ENCODE measurements at places on chromosomes 7 and 10.
A peak's percentile ranks its signal among the peaks of the same experiment; 100 is the strongest.

GRCh38 chr7:32158751-32159745 lies 88.8 kb upstream of the PDE1C start:
- no peak for DNase-seq

GRCh38 chr7:13117103-13117502 lies 429.7 kb downstream of the ARL4A start:
- DNase-seq: no peak

- no peak for DNase-seq
These were observed 2.5 kb downstream of the EIF3B start for GRCh38 chr7:2357165-2357564.

GRCh38 chr7:149670288-149670687 lies 103.1 kb downstream of the ZNF467 start:
- DNase-seq: peak; percentile 23

GRCh38 chr7:30911561-30911969 lies at the start of gene AQP1:
Gene AQP1, plus strand, starts transcription at chr7:30911853. Its CDS starts 57 bp downstream, at chr7:30911910.
- peak; percentile 24 for DNase-seq
